ENCODE measurements at places on chromosomes 6 and 20.

DNA sequence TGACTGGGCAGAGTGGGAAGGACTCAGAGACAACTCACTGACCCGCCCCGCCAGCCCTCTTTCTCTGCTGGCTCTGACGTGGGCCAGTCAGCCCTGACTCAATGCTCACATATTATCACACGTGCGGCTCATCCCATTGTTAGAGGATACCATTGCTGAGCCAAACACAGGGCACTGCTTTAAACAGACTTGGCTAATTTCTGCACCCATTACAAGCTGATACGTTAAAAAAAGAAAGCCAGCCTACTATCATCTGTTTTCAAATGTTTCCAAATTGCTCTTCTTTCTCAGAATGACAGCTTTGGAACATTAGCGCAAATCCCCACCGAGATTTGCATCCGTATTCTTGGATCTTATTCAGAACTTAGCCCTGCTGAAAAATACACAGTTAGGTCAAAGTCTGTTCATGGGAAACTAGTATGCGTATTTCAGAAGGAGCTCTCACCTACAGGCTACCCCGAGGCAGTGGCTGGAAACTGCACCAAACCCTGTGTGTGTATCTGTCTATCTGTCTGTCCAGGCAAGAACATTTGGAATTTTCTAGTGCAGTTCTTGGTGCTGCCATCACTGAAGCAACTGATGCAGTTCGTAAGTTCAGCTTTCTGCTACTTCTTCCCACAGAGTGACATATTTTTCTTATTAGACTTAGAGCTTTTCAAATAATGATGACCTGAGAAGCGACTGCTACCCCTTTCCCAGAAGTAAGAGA, 32.8 kb downstream of the RAMACL start:
- no peak for DNase-seq

DNA sequence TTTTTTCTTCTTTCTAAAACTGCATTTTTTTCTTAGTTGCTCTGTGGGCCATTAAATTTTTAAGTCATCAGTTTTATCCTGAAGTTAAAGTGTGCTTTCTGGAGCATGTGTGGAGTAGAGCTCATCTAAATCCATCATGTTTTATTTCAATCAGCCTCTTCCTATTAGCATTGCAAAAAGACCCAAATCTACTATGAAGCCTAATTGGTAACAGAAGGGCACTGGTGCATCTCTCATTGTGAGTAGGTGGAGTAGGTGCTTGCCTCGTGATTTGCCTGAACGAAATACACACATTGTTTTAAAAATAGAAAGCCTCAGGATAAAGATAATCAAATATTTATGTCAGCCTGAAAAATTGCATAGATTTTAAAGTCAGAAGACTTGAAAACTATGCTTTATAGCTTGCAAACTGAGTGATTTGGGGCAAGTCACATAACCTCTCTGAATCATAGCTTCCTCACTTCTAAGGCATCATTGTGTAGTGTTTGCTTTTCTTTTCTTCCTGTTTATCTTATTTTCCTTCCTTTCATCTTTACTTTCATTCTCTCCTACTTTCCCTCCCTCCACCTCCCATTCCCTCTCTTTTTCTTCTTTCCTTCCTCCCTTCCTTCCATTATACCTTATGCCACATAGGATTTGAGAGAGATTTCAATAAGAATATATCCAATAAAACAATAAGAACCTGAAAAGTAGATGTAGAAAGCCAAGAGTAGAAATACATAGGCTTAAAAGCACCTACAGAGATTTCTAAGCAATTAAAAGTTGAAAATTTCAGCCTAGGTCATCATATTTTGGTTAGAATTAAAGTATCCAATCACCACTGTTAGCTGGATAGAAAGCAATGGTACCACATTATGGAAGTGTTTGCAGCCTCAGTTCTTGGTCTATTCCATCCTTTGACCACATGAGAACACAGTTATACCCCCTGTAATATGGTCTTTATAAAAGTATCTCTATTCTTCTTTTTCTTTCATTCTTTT, 49.6 kb upstream of the RNF146 start:
- no peak for DNase-seq

DNA sequence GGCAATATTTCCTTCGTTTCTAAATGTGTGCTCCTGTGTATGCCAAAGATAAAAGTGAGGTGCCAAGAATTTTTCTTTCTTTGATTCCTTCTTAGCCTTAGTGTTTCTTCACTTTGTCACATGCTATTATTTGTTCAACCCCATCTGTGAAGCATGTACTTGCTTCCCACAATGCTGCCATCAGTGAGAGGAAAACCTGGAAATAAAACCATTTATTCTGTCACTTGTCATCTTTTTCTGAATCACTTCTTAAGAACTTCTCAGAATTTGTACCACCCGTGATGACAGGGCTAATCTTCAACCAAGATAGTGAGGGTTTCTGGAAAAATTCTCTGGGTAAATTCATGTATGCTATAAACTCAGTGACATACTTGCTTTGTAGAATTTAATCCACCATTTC, 450.1 kb downstream of the COL12A1 start:
- DNase-seq = no peak

- DNase-seq = peak; percentile 58
Observed at GRCh38 chr6:41306187-41306854, 19.8 kb upstream of the TREM1 start.

DNA sequence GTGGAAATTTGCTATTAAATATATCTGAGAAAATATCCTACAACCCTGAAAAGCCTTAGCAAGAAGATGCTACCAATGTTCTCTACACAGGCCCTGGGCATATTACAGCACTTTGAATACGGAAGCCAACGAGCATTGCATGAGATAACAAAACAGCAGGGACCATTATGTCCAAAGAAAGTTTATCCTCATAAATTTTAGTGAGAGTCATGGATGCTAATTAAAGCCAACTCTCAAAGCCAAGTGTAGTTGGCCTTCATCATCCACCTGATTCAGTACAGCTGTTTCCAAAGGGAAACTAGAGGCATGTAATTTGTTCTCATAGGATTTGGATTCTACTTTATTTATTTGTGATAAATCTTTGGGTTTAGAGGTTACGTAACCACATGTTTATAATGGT, 564.8 kb downstream of the RFPL4B start:
- DNase-seq = no peak

GRCh38 chr20:33027769-33028751, 3.4 kb upstream of the BPIFB6 start:
- DNase-seq = no peak

DNA sequence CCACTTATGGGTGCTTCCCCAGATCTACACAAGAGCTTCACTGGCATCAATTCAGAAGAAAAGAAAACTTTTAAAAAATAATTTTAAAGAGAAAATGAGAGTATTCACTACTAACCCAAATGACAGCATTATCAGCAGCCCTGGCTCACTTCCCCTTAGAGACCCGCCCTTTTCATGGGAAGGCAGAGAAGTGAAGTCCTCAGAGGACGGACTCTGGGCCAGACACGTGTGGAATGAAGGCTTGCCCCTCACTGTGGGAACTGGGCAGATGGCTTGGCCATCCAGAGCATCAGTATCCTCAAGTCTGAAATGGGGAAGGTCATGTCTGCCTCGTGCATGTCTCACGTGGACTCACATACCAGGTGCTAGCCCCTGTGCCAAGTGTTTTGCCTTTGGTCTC, 63.5 kb downstream of the JAG1 start:
- no peak for DNase-seq

GRCh38 chr20:40160097-40160550, 528.9 kb downstream of the MAFB start:
- DNase-seq = no peak

- no peak for DNase-seq
Observed at GRCh38 chr6:3831761-3832530, 17.2 kb upstream of the FAM50B start.

DNA sequence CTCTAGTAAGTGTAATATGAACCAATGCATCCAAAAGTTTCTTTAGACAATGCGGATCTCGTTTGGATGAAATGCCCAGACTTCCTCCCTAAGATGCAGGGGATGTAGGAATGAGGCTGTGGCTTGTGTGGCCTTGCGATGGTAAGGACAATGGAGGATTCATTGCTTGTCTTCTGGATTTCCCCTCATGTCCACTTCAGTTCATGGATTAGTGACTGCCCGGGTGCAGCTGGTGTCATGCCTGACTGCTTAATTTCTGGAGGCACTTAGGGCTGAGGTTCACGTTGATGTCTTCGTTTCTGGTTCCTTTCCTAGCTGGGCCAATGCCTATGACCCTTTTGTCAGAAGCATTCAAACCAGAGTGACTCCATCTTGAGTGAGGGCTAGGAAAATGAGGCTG, 93.8 kb downstream of the SCP2D1 start:
- no peak for DNase-seq

GRCh38 chr6:27861276-27861840, 50.8 kb downstream of the OR2B2 start:
- DNase-seq = no peak

DNA sequence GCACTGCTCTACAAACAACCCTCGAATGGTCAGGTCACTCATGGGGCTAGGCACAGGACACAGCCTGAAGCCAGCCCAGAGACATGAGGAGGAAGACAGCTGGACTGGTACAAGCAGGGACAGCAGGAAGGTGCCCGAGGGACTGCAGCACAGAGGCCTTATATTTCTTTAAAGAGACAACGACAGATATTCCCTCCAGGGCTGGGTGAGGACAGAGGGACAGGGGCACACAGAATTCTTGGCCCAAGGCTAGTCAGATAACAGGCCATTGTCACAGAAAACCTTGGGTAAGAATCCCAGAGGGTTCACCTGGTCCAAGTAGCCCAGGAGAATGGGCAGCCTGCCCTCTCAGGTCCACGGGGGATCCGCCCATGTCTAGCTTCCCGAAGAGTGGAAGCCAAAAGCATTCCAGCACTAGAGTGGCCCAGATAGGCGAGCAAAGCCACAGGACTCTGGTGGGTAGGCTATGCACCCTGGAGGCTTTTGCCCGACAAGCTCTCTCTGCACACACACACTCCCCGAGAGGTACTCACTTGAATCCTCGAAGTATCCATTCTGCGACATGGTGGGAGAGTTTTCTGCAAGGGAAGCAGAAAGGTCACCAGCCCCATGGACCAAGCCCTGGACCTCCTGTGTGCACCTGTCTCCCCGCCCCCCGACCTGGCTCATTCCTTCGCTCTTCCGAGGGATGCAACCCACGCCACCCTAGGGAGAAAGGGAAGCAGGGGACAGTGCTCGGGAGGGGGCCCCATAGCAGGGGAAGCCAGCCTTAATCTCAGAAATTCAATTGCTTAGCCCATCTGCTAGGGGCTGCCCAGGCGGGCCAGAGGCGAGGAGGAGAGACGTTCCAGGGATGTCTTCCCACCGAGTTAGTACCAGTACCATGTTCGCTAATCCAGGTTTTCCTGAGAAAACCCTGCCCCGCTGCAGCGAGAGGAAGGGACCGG, 1.7 kb downstream of the SLC4A11 start:
- DNase-seq = no peak

DNA sequence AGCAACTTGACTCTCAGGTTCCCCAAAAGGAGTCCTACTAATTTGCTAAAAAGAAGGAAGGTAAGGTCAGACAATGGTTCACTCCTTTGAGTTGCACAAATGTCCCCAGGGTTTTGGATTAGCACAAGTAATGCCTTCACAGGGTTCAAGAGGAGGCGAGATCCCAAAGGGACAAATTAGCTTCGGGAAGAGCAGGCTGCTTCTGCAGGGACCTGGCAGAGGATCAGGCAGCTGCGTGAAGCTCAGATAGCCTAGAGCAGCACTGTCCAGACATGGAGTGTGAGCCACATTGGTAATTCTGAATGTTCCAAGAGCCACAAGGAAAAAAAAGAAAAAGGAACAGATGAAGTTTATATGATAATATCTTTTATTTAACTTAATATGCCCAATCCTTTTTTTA, 115.4 kb downstream of the CFAP61 start:
- DNase-seq = no peak

GRCh38 chr6:110946498-110946897, 12.0 kb upstream of the GTF3C6 start:
- no peak for DNase-seq

DNA sequence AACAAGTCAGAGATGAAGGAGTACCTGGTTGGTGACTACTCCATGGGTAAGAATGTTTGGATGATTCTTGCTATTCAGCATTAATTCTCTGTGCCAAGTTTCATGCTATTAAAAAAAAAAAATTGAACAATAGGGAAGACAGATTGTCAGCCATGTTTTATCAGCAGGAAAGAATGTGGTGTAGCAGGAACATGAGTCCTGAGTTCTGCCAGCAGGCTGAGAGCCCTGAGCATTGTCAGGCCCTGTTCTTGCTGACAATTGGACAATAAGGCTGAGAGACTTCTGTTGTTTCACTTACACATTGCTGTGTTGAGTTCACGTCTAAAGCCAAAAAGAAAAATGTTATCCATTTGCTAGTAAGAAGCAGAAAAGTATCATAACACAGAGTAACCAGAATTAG, 70.4 kb upstream of the SMIM28 start:
- DNase-seq = no peak

DNA sequence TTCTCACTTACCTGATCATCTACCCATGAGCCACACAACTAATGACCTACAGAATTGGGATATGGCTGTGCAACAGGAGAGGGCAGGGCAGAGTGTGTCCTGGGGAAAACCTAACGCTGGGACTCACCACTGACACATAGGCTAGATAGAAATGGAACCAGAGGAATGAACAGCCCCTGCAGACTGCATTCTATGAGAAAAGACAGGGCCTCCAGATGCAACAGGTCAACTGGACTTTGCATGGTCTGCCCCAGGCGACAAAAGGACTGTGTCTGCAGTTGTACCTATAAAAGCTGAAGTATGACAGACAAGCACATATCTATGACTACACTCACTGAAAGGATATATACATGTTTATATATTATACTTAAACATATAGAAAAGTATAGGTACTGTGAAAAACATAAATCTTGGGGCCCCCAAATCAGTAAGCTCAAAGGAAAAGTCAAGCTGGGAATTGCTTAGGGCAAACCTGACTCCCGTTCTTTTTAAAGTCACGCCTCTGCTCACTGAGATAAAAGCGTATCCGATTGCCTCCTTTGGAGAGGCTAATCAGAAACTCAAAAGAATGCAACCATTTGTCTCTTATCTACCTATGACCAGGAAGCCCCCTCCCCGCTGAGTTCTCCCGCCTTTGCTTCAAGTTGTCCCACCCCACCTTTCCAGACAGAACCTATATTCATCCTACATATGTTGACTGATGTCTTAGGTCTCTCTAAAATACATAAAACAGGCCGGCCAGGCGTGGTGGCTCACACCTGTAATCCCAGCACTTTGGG, 68.5 kb downstream of the EPB41L2 start:
- DNase-seq = no peak

DNA sequence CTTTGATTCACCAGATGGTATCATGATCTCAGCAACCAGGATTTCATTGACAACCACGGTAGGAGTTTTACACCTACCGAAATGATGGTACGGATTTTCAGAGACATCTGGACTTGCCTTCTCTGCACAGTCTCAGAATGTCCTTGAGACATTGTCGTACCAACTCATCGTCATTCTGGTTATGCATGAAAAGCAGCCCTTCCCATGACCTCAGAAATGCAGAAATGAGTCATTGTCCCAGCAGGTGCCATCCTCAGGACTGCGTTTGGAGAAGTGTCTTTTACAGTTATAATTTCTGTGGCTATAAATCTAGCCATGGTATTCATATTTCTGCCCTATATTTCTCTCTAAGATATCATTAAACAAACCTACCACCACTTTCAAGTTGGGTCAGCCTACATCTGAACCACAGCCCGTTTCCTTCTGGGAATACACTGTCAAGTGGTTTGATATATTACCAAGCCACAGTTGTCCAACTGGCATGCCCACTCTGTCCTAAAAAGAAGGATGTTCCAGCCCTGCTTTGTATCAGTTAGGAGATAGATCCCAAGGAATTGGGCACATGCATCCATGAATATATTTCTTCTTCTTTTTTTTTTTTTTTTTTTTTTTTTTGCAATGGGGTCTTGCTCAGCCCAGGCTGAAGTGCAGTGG, 7.5 kb upstream of the BFSP1 start:
- no peak for DNase-seq

- no peak for DNase-seq
Observed at GRCh38 chr6:2834262-2834661, 7.4 kb downstream of the SERPINB1 start.

GRCh38 chr6:33848484-33848883, 44.7 kb upstream of the MLN start:
- DNase-seq = no peak

Data from CD4-positive, alpha-beta T cell treated with Interleukin-1 beta for 1 hour (primary cell).